ENCODE measurements at places on chromosomes 5 and 9.

- H3K27ac ChIP-seq = no peak overlapping the region
- H3K4me3 ChIP-seq = no peak overlapping the region
- no peaks in the 10 kb centered on the region for H3K27me3 ChIP-seq
These were observed 55.0 kb upstream of the CDH12 start for GRCh38 chr5:22908129-22908528.

- DNase-seq = no peak
- no peaks in the 10 kb centered on the region for H3K36me3 ChIP-seq
- no peak overlapping the region for H3K4me3 ChIP-seq
- no peak overlapping the region for H3K27ac ChIP-seq
- peaks cover 8% of the 10 kb centered on the region for H3K4me1 ChIP-seq
These were observed 14.5 kb upstream of the DELE1 start for GRCh38 chr5:141909212-141909611.

GRCh38 chr5:127358284-127358683 lies 67.7 kb downstream of the MEGF10 start:
- H3K27me3 ChIP-seq = no peaks in the 10 kb centered on the region
- no peak for DNase-seq
- H3K36me3 ChIP-seq = no peaks in the 10 kb centered on the region
- no peak overlapping the region for H3K4me3 ChIP-seq
- no peak overlapping the region for H3K27ac ChIP-seq

- no peaks in the 10 kb centered on the region for H3K27me3 ChIP-seq
- no peak overlapping the region for H3K27ac ChIP-seq
- no peak overlapping the region for H3K4me3 ChIP-seq
- peaks cover 9% of the 10 kb centered on the region for H3K4me1 ChIP-seq
These were observed 10.9 kb downstream of the CCDC127 start for GRCh38 chr5:206927-207536.

DNA sequence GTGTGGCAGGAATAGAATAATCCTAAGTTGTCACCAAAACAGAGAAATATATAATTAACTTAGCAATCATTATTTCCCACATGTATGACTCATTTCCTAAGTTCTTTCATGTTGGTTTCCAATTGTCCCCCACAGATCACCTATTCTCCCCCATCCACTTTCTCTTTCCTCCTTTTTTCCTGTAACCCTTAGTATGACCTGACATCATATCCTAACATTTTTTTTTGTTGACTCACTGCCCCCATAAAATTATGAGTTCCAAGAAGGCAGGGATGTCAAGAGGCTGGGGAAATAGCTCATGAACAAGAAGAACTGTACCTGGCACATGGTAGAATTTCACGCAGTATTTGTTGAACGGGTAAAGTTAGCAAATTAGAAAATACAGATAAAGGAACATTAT lies 186.7 kb downstream of the DCP2 start:
- no peaks in the 10 kb centered on the region for H3K27me3 ChIP-seq
- H3K36me3 ChIP-seq = no peaks in the 10 kb centered on the region
- no peak for DNase-seq
- H3K4me1 ChIP-seq = no peaks in the 10 kb centered on the region
- no peak overlapping the region for H3K4me3 ChIP-seq

- DNase-seq = no peak
- H3K4me1 ChIP-seq = no peaks in the 10 kb centered on the region
- no peak overlapping the region for H3K4me3 ChIP-seq
These were observed 229.5 kb downstream of the MEF2C start for GRCh38 chr5:88653471-88653870.

DNA sequence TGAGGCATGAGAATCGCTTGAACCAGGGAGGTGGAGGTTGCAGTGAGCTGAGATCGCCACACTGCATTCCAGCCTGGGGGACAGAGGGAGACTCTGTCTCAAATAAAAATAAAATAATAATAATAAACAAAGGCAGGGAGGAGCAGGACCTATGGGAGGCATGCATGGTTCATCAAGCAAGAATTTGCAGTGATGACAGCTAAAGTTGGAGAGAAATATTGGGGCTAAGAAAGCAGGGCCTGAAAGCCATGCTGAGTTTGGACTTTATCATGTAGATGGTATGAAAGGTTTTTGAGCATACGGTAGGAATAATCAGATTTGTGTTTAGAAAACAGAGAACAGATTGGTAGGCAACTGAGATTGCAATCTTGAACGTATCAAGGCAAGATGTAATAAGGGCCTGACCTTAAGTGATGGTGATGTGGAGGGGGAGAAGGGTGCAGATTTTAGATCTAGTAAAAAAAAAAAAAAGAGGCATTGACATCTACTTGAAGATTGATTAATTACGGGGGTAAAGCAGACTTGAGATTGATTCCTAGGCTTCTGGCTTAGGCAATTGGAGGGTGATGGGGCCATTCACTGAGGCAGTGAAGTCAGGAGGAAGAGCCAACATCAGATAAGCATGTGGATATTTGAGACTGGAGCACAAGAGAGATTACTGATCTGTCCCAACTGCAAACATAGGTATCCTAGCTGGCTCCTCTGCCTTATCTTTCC lies 50.7 kb downstream of the CFAP95 start:
- no peaks in the 10 kb centered on the region for H3K36me3 ChIP-seq
- H3K27ac ChIP-seq = no peak overlapping the region
- H3K4me1 ChIP-seq = no peaks in the 10 kb centered on the region
- H3K4me3 ChIP-seq = no peak overlapping the region
- no peak for DNase-seq

DNA sequence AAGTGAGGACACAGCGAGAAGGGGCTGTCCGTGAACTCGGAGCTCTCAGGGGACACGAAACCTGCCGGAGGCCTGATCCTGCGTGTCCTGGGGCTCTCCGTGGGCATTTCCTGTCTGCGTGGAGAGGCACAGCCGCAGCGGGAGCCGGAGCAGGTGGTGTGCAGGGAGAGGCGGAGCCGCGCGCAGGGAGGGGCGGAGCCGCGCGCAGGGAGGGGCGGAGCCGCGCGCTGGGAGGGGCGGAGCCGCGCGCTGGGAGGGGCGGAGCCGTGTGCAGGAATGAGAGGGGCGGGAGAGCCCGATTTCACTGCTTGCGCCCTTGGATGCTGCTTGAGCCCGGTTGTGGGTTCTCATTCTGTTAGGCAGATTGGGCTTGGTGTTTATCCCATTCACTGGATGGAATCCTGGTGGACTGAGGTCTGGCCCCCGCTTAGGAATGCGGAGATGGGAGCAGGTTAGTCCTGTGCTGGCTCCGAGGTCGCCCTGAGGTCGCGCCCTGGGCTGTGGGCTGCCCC lies 26.7 kb downstream of the NDUFS6 start:
- no peak overlapping the region for H3K27ac ChIP-seq
- no peaks in the 10 kb centered on the region for H3K27me3 ChIP-seq
- H3K36me3 ChIP-seq = no peaks in the 10 kb centered on the region
- no peak overlapping the region for H3K4me3 ChIP-seq
- H3K4me1 ChIP-seq = no peaks in the 10 kb centered on the region

DNA sequence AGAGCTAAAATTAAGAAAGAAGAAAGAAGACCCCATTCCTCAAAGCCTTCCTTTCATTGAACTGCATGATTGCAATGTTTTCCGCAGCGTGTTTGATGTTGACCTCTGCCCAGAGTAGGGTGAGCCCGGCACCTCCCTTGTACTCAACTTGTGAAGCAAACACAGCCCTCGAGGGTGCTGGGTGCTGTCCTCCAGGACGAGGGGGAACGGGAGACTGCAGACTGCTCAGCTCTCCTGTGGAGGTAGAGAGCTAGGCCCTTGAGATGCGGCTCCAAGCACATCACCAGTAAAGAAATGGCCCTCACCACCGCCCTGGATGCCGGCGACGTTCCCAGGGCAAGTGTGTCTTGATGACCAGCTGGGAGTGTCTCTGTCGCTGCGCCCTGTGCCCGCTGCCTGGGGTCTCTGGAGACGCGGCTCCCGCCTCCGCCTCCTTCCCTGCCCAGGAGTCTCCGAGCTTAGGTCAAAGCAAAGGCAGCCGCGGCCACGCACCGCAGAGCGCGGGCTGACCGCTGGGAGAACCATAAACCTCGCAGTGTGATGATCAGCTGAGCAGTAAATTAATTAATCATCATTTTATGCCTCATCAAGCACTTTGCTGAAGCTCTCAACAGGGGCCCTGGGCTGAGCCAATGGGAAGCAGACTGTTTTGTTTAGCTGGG lies 108.7 kb downstream of the IRX2 start:
- H3K4me1 ChIP-seq = no peaks in the 10 kb centered on the region
- no peak overlapping the region for H3K27ac ChIP-seq
- H3K4me3 ChIP-seq = no peak overlapping the region
- no peaks in the 10 kb centered on the region for H3K36me3 ChIP-seq
- DNase-seq = no peak

GRCh38 chr5:78661691-78662090 lies 13.1 kb upstream of the LHFPL2 start:
- H3K4me3 ChIP-seq = no peak overlapping the region
- H3K4me1 ChIP-seq = no peaks in the 10 kb centered on the region
- no peak overlapping the region for H3K27ac ChIP-seq

- H3K4me1 ChIP-seq = peaks cover 100% of the 10 kb centered on the region
- H3K4me3 ChIP-seq = no peak overlapping the region
- H3K27ac ChIP-seq = peak overlapping the region; percentile 99
- peaks cover 40% of the 10 kb centered on the region for H3K36me3 ChIP-seq
- no peaks in the 10 kb centered on the region for H3K27me3 ChIP-seq
These were observed 8.4 kb downstream of the TRAF1 start for GRCh38 chr9:120917929-120918762.

DNA sequence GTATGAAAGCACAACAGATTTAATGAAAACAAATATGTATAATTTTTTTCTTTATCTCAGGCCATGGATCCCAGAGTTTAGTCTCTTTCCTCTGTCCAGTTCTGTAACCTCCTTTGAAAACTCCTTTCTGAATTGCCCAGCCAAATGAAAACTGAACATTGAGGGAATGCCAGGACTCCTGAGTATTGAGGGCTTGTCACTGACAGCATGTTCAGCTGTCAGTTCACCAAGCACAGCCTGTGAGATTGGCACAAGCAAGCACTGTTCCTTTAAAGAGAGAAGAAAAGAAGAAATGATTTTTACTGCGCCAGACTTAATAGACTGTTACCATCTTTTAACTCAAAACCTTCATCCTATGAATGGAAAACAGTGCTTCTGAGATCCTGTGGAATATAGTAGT lies 27.3 kb downstream of the TTC1 start:
- no peaks in the 10 kb centered on the region for H3K27me3 ChIP-seq
- no peak overlapping the region for H3K4me3 ChIP-seq
- H3K27ac ChIP-seq = no peak overlapping the region
- no peaks in the 10 kb centered on the region for H3K4me1 ChIP-seq
- H3K36me3 ChIP-seq = peaks cover 17% of the 10 kb centered on the region

DNA sequence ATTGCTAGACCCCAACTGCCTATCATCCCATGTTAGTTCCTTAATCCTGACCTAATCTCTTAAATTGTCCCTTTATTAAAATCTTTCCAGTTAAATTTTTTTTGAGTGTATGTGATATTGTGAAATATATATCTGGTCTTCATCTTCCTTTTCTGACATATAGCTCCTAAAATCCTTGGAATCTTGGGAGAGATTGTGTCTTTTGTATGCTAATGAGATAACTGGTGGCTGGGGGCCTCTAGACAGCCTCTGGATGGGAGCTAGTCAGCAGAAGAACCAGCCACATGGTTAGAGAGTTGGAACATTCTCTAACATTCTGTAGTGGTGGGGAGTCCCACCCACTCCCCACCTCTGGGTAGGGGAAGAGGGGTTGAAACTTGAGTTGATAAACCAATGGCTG lies 3.7 kb upstream of the CCL19 start:
- no peaks in the 10 kb centered on the region for H3K36me3 ChIP-seq
- no peaks in the 10 kb centered on the region for H3K27me3 ChIP-seq
- no peak overlapping the region for H3K27ac ChIP-seq
- H3K4me1 ChIP-seq = no peaks in the 10 kb centered on the region

GRCh38 chr5:108415726-108416125 lies 33.8 kb upstream of the FBXL17 start:
- no peaks in the 10 kb centered on the region for H3K27me3 ChIP-seq
- H3K36me3 ChIP-seq = no peaks in the 10 kb centered on the region
- DNase-seq = no peak
- H3K4me1 ChIP-seq = no peaks in the 10 kb centered on the region

DNA sequence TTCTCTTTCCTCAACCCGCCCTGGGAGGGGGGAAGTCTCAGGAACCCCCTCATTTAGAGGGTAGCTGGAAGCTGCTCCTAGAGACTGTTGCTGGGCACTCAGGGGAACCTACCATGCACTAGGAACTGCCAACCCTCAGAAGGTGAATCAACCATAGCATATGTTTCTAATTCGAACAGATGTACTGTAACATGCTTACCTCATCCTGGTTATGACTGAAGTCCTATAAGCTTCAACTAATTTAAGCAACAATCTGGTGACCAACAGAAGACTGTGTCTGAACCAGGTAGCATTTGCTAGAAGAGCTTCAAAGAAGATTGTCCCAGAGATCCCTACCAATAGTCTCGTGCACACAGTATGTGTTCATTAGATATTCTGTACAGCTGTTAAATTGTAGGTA lies 5.7 kb upstream of the PRDM6 start:
- peaks cover 3% of the 10 kb centered on the region for H3K4me1 ChIP-seq
- H3K4me3 ChIP-seq = no peak overlapping the region
- DNase-seq = no peak

DNA sequence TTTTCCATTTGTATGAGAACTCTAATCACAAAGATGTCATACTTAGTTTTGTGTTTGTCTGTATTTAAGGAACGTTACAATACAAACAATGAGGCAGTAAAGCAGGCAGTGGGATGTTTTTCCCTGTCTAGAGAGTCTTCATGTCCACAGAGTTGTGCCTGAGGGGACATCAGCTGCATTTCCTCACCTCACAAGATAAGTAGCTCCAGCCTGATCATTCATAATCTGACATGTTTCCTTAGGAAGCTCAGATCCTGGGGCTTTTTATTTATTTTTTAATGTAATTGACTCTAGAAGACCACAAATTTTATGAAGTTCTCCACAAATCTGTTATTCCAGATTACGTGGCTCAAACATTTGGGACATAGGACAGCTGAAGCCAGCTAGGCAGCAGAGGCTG lies 78.5 kb downstream of the SPTLC1 start:
- H3K4me1 ChIP-seq = no peaks in the 10 kb centered on the region
- H3K36me3 ChIP-seq = peaks cover 30% of the 10 kb centered on the region
- no peak overlapping the region for H3K4me3 ChIP-seq
- no peak overlapping the region for H3K27ac ChIP-seq

- no peak overlapping the region for H3K27ac ChIP-seq
- H3K4me1 ChIP-seq = peaks cover 11% of the 10 kb centered on the region
- H3K27me3 ChIP-seq = no peaks in the 10 kb centered on the region
- H3K36me3 ChIP-seq = peaks cover 7% of the 10 kb centered on the region
- DNase-seq = no peak
These were observed 79.5 kb downstream of the TTC39B start for GRCh38 chr9:15227491-15227890.

DNA sequence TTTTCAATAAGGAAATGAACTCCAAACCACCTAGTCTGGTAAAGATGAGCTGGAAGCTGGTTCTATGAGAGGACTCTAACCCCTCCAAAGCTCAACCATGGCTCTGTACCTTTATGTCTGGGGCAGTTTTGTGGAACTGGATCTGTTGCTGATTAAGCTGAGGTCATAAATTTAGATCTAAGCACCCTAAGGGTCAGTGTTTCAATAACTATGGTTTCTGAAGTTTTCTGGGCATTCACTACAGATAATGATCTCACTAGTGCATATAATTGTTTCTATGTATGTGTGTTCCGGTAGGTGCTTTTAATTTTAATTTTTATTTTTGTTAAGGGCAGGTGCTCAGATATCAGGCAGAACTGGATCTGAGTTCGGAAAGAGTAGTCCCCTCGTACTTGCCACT lies 258.7 kb upstream of the PANK3 start:
- no peak overlapping the region for H3K4me3 ChIP-seq
- H3K36me3 ChIP-seq = no peaks in the 10 kb centered on the region
- H3K27ac ChIP-seq = no peak overlapping the region
- no peaks in the 10 kb centered on the region for H3K27me3 ChIP-seq
- H3K4me1 ChIP-seq = no peaks in the 10 kb centered on the region

- H3K4me3 ChIP-seq = no peak overlapping the region
- DNase-seq = no peak
- no peaks in the 10 kb centered on the region for H3K4me1 ChIP-seq
- no peak overlapping the region for H3K27ac ChIP-seq
- H3K27me3 ChIP-seq = no peaks in the 10 kb centered on the region
- H3K36me3 ChIP-seq = no peaks in the 10 kb centered on the region
These were observed 131.1 kb upstream of the NR4A3 start for GRCh38 chr9:99690573-99690972.
